ENCODE measurements at places on chromosomes 2 and 18. TPM values are rescaled to one million over a fixed set of nuclear protein-coding genes. Genes with fewer than 3 reads are reported as not detected.

CXCR1 gene
- total RNA-seq: 0.24 TPM

IL18R1 gene
- 7.5 TPM for total RNA-seq

GAD1 gene
- 1.0 TPM for total RNA-seq

SLC40A1 gene
- 75.3 TPM for total RNA-seq

PIEZO2 gene
- 3.2 TPM for total RNA-seq

NGEF gene
- 0.14 TPM for total RNA-seq

NOL4 gene
- total RNA-seq: 0.61 TPM

COLEC12 gene
- total RNA-seq: 5.6 TPM

ARMC9 gene
- total RNA-seq: 5.7 TPM

GRCh38 chr18:72630991-72631390 is 86.8 kb upstream of the CBLN2 start:
- no peaks in the 10 kb centered on the region for H3K27me3 ChIP-seq
- no peak for DNase-seq
- no peak overlapping the region for H3K4me3 ChIP-seq
- no peak overlapping the region for H3K27ac ChIP-seq
- no peaks in the 10 kb centered on the region for H3K4me1 ChIP-seq

DNA sequence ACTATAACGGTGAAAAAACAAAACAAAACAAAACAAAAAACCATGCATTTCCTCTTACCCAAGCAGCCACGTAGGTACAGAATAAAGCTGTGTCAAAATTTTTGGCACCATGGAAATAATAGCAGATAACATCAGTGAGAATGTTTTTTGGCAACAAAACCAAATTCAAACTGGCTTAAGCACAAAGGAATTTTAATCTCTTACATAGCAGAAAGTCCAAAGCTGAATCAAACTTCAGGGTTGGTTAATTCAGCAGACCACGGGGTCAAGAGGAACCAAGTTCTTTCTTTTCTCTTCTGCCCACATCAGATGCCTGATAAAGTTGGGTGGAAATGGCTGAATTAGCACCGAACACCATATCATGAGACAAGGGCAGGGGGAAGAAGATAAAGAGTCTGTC is 129.5 kb downstream of the PAX3 start:
- DNase-seq: no peak
- no peak overlapping the region for H3K27ac ChIP-seq
- no peaks in the 10 kb centered on the region for H3K4me1 ChIP-seq
- H3K36me3 ChIP-seq: no peaks in the 10 kb centered on the region
- H3K27me3 ChIP-seq: no peaks in the 10 kb centered on the region
- H3K4me3 ChIP-seq: no peak overlapping the region

GRCh38 chr2:52345082-52345481 is 1313.2 kb upstream of the NRXN1 start:
- H3K4me3 ChIP-seq: no peak overlapping the region
- no peak for DNase-seq
- H3K4me1 ChIP-seq: no peaks in the 10 kb centered on the region

- no peak for DNase-seq
- no peak overlapping the region for H3K4me3 ChIP-seq
- H3K36me3 ChIP-seq: no peaks in the 10 kb centered on the region
- H3K4me1 ChIP-seq: no peaks in the 10 kb centered on the region
- H3K27ac ChIP-seq: no peak overlapping the region
Observed at GRCh38 chr2:112607680-112608438, 23.4 kb downstream of the CHCHD5 start.

- H3K4me3 ChIP-seq: no peak overlapping the region
- no peaks in the 10 kb centered on the region for H3K27me3 ChIP-seq
- DNase-seq: no peak
Observed at GRCh38 chr18:22698711-22699110, 234.4 kb upstream of the RBBP8 start.

DNA sequence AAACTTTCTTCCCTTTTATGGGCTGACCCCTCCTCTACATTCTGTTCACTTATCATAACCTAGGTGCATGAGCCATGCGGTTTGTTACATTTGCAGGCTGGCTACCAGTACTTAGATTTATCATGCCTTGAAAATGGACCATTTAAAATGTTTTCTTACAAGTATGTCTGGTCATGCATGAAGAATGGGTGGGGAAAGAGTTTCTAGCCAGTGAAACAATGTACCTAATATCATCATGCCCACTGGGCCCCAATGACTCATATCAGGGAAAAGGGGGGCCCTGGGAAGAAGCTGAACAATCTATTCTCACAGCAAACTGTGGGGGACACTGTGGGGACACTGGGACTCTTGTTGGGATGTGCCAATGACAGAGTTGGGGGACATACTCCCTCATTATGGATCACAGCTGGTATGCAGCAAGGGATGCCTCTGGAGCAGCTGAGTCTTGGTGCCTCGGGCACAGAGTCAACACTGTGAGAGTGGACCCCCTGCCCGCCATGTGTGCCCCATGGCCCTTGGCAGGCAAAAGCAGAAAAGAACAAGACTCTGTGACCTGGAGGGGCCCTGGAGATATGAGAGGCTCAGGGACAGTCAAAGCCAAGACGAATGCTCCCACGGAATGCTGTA is 156.3 kb downstream of the ZNF516 start:
- no peaks in the 10 kb centered on the region for H3K36me3 ChIP-seq
- DNase-seq: no peak
- peaks cover 3% of the 10 kb centered on the region for H3K4me1 ChIP-seq
- H3K4me3 ChIP-seq: no peak overlapping the region
- no peak overlapping the region for H3K27ac ChIP-seq
- no peaks in the 10 kb centered on the region for H3K27me3 ChIP-seq

- no peak overlapping the region for H3K4me3 ChIP-seq
- no peak for DNase-seq
- H3K27me3 ChIP-seq: no peaks in the 10 kb centered on the region
- H3K36me3 ChIP-seq: no peaks in the 10 kb centered on the region
Observed at GRCh38 chr2:146305164-146305563, 1539.7 kb upstream of the ACVR2A start.

GRCh38 chr2:133200684-133201421 is 367.4 kb downstream of the NCKAP5 start:
- no peak overlapping the region for H3K27ac ChIP-seq
- DNase-seq: no peak

DNA sequence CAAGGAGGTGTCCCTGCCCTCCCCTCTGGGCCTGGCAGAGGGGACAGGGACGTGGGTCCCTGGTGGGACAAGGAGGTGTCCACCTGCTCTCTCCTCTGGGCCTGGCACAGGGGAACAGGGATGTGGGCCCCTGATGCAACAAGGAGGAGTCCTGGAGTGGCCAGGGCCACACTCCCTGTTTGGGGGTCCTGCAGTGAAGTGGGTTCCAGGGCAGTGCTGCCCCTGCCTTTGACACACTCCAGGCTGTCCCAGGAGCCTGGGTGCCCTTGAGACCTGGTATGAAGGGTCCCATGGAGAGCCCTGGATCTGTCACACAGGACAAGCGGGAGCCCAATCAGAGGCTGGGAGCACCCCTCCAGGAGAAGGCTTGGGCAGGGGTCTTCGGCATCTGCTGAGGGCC is 75.8 kb upstream of the GPC1 start:
- H3K4me3 ChIP-seq: no peak overlapping the region
- H3K27ac ChIP-seq: no peak overlapping the region
- H3K27me3 ChIP-seq: no peaks in the 10 kb centered on the region
- no peaks in the 10 kb centered on the region for H3K36me3 ChIP-seq
- no peak for DNase-seq

DNA sequence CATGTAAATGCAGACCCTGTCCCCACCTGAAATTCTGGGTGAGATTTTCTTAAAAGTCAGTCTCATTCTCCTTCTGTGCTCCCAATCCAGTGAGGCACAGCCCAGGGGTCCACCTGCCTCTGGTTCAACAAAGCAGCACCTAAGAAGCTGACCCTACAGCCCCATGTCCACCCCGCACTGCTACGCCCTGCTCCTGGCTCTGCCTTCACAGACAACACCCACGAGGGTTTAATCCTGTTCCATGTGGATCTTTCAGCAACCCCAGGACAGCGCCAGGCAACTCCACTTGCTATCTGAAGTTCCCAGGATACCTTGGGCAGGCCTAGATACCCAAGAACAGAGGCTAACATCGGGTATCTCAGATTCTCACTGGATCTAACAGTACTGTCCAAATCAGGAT is 44.9 kb downstream of the HDLBP start:
- peaks cover 18% of the 10 kb centered on the region for H3K36me3 ChIP-seq
- no peak for DNase-seq

GRCh38 chr2:238247841-238248453 is 8.1 kb upstream of the HES6 start:
- no peak overlapping the region for H3K4me3 ChIP-seq
- no peak for DNase-seq
- peaks cover 22% of the 10 kb centered on the region for H3K36me3 ChIP-seq
- H3K27me3 ChIP-seq: no peaks in the 10 kb centered on the region
- H3K27ac ChIP-seq: no peak overlapping the region

- H3K36me3 ChIP-seq: no peaks in the 10 kb centered on the region
- H3K27me3 ChIP-seq: no peaks in the 10 kb centered on the region
- H3K4me3 ChIP-seq: no peak overlapping the region
- no peaks in the 10 kb centered on the region for H3K4me1 ChIP-seq
Observed at GRCh38 chr2:156756516-156756915, 320.3 kb downstream of the GPD2 start.

DNA sequence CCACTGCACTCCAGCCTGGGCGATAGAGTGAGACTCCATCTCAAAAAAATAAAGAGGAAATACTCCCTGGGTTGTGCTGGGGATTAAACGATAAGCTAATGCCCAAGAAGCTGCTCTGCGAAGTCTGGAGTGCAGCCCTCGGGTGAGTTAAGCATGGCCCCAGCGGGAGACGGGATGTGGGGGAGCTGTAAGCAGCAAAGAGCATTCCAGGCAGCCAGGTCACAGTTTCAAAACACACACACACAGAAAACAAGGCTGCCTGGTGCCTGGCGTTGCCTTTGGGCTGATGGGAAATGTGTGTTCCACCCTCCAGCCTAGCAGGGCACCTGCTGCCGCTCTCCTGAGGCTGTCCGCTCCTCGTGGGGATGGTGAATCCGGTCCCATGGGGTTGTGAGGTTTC is 24.1 kb downstream of the ODC1 start:
- H3K4me3 ChIP-seq: no peak overlapping the region
- no peaks in the 10 kb centered on the region for H3K4me1 ChIP-seq
- H3K36me3 ChIP-seq: peaks cover 5% of the 10 kb centered on the region
- H3K27me3 ChIP-seq: no peaks in the 10 kb centered on the region
- DNase-seq: no peak
- H3K27ac ChIP-seq: no peak overlapping the region

GRCh38 chr2:189238903-189239302 is 59.3 kb upstream of the COL5A2 start:
- H3K4me3 ChIP-seq: no peak overlapping the region
- no peak overlapping the region for H3K27ac ChIP-seq
- H3K36me3 ChIP-seq: no peaks in the 10 kb centered on the region
- H3K27me3 ChIP-seq: no peaks in the 10 kb centered on the region

- no peak overlapping the region for H3K4me3 ChIP-seq
- no peak for DNase-seq
- no peaks in the 10 kb centered on the region for H3K36me3 ChIP-seq
- no peaks in the 10 kb centered on the region for H3K4me1 ChIP-seq
Observed at GRCh38 chr2:42917425-42917927, 125.1 kb upstream of the HAAO start.

GRCh38 chr2:40284797-40285196 is 167.1 kb downstream of the SLC8A1 start:
- H3K4me3 ChIP-seq: no peak overlapping the region
- no peak overlapping the region for H3K27ac ChIP-seq
- H3K27me3 ChIP-seq: no peaks in the 10 kb centered on the region
- no peak for DNase-seq
- H3K4me1 ChIP-seq: no peaks in the 10 kb centered on the region
- H3K36me3 ChIP-seq: no peaks in the 10 kb centered on the region

GRCh38 chr2:66895206-66895605 is 460.3 kb downstream of the MEIS1 start:
- no peaks in the 10 kb centered on the region for H3K4me1 ChIP-seq
- H3K27ac ChIP-seq: no peak overlapping the region
- DNase-seq: no peak
- no peaks in the 10 kb centered on the region for H3K36me3 ChIP-seq
